ENCODE measurements at places on chromosomes 6 and 20.

GRCh38 chr6:163872335-163872734, 457.8 kb downstream of the QKI start:
- DNase-seq: no peak

DNA sequence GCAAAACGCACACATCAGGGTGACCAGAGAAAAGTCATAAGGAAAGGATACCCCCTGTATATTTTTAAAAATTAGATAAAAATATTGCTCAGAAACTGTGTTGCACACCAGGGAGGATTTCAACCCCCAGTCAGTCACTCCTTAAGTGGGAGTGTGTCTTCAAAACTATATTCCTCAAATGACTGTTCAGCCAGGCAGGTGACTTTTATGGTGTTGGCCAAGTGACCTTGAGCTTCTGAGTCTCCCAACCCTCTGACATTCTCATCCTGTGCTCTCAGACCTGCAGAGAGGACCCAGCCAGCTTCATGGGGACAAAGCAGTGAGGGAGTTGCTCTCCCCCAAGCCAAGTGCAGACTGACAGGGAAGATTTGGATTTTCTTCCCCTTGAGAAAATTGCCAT, 311.9 kb upstream of the JARID2 start:
- DNase-seq: no peak

- DNase-seq: no peak
Measured at GRCh38 chr6:2746557-2747061, 4.1 kb downstream of the MYLK4 start.

DNA sequence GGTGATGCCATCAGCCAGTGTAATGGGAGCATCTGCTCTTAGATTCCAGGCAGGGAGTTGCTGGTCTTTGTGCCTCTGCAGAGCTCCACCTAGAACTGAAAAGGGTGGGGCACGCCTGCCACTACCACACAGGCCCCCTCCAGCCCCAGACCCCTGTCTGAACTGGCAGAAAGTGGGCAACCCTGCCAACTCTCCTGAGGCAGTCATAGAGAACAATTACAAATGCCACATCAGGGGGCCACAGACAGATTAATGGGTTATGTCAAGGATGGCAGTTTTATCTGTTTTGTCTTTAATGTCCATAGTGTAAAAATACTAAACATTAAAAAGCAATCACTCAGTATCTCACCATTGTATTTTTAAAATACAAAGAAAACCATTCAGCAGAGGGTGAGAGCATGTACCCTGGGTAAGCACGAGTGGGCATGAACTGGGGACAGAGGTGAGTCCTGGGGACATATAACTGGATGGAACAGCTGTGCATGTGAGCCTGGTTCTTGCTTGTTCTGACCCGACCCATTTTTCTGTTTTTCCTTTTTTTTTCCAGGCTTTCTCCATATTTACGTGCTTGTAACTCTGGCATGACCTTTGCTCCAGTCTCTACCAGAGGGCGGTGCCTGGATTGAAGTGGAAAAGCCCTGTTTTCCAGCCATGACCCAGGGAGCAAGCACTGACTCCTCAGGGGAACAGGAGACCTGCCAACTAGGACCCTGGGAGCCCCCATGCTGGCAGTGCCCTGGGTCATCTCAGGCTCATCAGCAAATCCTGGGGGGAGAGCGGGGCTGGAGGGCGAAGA, 8.2 kb downstream of the TRAF3IP2 start:
- no peak for DNase-seq

GRCh38 chr6:17343215-17343614, 50.2 kb upstream of the CAP2 start:
- no peak for DNase-seq

DNA sequence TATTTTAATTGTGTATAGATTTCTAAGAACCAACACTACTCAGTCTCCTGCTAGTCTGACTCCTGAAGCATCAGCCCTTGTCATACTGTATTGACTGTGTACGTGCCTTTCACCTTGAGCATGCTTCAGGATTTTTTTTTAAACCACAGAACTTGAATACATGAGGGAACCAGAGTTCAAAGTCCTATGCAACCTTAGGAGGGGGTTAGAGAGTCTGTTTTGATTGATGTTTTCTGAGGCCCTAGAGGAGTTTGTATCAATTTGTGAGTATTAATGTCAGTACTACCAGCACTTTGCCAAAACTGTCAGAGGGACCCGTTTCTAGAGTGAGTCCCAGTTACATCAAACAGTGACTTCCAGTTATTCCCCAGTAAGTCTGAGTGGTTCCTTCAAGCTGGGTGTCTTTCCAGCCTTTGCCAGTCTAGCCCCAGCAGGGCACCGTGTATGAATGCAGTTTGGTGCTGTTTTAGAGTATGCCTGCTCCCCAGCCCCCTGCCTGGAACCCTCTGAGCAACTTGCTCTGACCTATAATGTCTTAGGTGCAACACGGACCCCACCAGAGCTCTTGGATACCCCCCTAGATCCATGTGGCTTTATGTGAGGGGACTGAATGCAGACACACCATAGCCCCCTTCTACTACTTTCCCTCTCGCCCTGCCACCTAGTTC, 8.5 kb downstream of the TP53INP2 start:
- DNase-seq: no peak

DNA sequence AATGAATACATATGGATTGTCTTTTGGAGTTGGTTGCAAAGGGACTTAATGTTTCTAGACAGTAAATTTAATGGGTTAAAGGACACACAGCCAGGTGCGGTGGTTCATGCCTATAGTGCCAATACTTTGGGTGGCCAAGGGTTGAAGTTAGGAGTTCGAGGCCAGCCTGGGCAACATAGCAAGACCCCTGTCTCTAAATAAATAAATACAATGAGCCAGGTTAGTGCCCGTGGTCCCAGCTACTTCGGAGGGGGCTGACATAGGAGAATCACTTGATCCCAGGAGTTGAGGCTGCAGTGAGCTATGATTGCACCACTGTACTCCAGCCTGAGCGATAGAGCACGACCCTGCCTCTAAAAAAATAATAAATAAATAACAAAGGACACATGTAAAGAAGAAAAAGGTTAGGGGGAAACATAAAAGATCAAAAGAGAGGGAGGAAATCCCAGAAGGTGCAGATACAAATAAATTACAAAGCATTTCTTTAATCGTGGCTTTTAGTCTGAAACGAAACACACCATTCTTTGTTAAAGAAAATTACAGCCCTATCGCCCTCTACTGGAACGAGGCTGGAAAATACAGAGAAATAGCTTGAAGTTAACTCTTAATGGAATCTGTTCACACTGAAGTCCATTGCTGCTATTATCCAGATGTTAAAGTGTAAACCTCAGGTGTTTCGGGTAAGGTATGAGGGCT, 42.6 kb upstream of the SCML4 start:
- DNase-seq: peak; percentile 13

DNA sequence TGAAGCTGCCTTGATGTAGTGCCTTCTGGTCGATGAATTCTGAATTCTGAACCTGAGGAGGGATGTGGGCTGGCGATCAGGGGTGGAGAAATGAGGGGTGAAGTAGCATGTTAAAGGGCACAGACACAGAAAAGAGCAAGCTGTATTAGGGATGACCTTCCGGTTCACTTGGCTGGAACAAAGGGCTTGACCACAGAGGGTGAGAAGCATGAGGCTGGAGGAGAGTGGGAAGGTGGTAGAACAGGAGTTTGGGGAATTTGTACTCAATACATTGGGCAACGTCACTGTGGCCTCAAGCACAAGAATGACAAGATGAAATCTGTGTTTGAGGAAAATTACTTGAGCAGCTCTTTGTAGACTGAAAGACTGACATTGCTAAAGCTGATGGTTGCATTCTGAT, 155.8 kb downstream of the SOBP start:
- no peak for DNase-seq

DNA sequence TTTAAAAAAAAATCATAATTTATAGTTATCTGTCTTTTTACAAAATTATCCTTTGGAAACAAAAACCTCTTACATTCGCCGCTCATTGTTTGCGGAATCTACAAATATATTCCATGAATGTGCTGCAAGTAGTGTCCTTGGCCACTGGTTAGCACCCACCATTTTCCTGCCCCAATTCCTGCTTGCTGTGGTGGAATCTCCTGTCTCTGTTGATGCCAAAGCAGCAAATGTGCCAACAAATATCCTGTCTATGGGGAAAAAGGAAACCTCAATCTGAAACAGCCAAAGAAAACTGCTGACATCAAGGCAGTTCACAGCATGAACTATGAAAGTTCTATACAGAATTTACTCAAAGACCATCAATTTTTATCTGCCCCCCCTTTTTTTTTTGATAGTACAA, 603.6 kb downstream of the COL12A1 start:
- no peak for DNase-seq

DNA sequence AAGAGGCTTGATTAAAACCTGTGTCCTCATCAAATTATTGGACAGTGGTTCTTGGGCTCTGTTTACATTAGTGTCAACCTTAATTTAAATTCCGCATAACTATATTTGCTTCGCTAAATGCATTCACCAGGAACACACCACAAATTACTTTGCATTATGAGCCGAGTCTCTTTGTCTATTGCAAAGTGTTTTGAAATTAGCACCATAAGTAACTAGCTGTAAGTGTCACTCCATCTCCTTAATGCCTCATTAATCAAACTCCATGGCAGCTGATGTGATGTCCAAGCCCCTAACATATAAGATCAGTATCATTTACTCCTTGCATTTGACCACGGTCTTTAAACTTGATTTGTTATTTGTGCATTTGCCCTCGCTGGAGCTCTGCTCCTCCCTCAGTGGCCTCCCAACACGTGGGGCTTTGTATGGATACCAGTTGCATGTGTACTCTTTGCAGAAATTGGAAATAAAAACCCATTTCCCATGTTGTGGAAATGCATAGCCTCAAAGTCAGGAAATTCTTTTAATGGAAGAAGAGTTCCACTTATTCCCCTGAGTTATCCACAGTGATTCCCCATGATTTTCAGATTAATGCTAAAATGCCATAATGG, 24.6 kb downstream of the FOXA2 start:
- no peak for DNase-seq

DNA sequence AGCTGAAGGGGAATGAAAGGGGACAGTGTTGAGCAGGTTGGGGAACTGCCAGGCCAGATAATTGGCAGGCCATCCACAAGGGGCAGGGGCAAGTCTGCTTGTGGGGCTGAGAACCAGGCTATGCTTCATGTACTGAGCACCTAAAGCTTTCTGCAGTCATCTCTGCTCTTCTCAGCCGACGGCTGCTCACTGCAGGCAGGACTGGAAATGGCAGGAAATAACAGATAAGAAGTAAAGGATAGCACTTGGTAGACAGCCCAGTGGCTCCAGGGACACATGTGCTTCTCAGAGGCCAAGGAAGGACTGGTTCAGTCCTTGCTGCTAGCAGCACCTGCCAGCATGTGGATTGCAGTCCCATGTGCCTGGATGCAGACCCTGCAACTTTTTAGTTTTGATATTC, 89.8 kb downstream of the CD164 start:
- no peak for DNase-seq

- DNase-seq: no peak
Measured at GRCh38 chr6:53939830-53940229, 145.0 kb downstream of the LRRC1 start.

- no peak for DNase-seq
Measured at GRCh38 chr6:167572841-167573271, 248.0 kb downstream of the TTLL2 start.

DNA sequence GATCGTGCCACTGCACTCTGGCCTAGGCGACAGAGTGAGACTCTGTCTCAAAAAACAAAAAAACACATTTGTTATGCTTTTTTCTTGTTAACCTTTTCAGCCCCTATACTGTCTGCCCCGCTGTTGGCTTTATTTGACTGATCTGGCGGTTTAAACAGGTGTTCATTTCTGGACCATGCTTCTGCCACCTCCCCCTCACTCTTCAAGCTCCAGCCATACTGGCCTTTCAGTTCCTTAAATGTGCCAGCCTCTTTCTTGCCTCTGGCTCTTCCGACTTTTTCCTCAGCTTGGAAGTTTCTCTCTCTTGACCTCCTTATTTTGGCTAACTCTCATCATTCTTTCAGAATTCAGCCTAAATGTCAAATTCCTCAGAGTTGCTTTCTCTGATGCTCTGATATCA, 35.2 kb upstream of the TXLNB start:
- no peak for DNase-seq

All from nucleus accumbens (tissue), 56 donors.